ENCODE measurements at places on chromosomes 6 and 20.
A peak's percentile ranks its signal among the peaks of the same experiment; 100 is the strongest.

DNA sequence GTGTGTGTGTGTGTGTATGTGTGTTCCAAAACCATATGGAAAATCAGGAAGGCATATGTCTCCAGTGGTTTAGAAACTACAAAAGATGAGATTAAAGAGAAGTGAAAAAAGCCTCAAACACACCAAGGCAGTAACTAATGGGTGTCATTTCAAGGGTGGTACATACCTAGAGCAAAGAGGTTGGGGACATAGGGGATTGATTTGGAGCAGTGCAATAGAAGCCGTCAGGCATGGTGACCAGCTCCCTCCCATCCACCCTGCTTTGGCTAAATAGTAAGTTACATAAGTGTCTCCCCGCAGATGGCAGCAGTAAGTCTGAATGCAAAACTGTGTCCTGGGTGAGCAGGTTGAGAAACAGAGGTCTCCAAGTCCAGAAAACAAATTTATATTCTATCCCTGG, 10.4 kb upstream of the ELMO2 start:
- no peak for DNase-seq

GRCh38 chr6:54282186-54282585, 26.1 kb upstream of the TINAG start:
- no peak for DNase-seq

GRCh38 chr6:41578217-41579087, 32.3 kb downstream of the FOXP4 start:
- DNase-seq, result no peak

DNA sequence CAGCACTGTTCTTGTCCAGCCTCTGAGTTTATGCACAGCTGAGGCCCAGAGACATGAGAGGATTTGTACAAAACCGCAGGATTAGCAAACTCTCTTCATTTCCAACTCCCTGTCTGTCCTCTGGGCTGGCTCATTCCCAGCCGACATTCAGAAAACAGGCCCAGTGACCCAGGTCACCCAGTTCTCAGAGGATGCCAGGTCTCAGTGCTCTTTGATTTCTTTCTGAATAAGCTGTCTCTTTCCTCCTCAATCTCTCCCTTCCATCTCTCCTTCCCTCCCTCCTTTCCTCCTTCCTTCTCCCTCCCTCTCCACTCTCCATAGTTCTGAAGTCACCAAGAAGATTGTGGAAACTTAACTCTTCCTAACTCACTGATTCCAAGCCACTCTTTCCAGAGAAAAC, 372.7 kb upstream of the SULF2 start:
- no peak for DNase-seq

GRCh38 chr20:17896193-17896723, 72.3 kb downstream of the SNX5 start:
- DNase-seq, result no peak

DNA sequence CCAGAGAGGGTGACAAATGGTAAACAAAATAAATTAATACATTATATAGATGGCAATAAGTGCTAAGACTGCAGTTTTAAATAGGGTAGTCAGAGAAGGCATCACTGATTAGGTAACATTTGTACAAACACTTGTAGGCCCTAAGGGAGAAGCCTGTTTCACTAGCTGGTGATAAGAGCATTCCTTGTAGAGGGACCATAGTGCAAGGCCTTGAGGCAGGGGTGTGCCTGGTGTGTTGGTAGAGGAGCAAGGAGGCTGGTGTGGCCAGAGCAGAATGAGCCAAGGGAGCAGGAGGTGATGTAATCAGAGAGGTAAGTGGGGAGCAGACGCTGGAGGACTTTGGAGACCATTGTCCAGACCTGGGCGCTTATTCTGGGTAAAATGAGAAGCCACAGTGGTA, 70.7 kb downstream of the ANKRD6 start:
- no peak for DNase-seq

DNA sequence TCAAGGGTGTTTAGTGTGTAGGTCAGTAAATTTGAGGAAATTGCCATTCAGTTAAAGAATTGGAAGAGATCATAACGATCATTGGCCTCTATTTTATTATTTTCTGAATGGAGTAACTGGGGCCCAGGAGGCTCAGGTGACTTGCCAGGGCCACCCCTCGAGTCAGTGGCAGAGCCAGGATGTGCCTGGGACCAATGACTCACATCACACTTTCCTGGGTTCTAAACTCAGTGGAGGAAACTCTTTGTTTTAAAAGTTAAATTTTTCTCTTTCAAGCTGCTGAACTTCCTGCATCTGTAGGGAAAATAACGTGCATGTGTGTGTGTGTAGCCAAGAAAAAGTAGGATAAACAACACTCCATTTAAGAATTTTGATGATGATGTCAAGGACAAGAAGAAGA, 135.5 kb downstream of the MYLK4 start:
- no peak for DNase-seq

DNA sequence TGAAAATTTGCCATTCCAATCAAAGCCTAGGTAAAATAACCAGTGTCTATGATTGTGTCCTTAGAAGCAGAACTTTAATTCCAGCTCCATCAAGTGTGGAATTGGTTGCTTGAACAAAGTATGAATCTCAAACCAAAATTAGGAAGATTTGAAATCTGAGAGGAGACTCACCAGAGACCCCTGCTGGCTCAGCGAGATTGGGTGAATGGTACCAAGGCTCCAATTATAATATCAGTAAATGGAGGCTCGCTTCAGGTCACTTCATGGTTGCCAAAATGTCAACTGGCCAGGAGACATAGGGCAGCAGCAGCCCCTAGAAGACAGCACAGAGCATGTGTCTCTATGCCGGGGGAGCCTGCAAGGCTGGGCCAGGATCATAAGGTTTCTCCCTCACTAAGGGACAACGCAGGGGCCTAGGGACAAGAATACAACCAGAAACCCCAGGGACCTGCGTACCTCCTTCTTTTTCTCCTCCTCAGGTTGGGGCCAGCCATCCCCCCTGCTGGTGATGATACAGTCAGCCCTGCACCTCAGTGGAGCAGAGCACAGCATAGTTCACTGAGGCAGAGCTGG, 14.0 kb downstream of the RBL1 start:
- no peak for DNase-seq

DNA sequence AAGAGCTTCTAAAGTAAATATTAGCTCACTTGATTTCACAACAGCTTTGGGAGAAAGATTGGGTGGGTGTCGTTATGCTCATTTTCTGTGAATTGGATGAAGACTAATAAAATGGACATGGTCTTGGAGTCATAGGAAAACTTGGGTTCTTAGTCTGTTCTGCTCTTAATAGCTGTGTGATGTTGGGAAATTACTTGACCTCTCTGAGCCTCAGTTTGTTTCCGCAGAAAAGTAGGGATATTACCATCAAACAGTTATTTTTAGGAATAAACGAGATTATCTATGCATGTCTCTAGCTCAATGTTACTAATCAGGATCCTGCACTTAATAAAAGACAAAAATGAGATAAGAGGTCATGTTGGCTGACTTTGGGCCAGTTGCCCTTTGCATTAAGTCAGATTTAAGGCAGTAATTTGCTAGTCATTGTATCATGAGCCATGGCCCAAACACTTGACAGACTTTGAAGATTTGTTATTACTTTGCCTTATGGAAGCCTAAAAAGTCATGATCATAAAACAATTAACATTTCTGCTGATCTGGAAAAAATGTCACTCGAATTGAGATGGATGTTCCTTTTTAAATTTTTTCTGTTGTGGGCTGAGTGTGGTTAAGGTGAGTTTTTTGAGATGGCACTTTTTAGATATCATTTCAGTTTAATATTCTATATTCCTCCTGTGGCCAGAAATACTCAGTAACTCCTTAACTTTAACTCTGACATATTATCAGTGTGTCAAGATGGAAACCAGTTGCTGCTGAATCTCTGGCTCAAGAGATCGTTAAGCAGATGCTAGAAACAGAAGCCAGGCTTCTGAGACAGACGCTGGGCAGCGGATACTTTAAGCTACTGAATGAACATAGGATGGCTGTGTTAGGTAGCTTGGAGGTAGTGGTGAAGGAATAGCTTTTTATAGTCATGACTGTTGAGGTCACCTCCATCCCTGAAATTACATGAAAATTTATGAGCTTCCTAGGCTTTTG, 291.6 kb downstream of the PHF3 start:
- no peak for DNase-seq

- DNase-seq, result no peak
Measured at GRCh38 chr6:134826889-134827737, 122.8 kb downstream of the ALDH8A1 start.

- no peak for DNase-seq
Measured at GRCh38 chr6:75296811-75297779, 12.5 kb upstream of the TMEM30A start.

DNA sequence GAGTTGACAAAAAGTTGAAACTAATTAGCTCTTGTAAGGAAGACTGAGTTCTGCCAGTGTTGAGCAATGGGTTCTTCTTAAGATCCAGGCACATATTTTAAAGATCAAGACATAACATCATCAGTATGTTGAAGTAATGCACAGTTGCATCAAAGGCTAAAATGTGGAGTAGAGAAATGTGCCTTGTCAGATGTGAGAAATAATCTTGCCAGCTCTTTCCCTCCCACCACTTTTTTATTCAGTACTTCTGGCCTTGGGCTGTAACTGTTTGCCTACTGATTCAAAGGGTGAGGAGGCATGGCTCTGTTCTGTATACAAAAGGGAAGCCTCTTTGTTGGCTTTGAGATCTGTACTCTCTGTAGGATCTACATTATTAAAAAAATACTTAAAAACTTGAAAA, 13.1 kb downstream of the PKIB start:
- no peak for DNase-seq

DNA sequence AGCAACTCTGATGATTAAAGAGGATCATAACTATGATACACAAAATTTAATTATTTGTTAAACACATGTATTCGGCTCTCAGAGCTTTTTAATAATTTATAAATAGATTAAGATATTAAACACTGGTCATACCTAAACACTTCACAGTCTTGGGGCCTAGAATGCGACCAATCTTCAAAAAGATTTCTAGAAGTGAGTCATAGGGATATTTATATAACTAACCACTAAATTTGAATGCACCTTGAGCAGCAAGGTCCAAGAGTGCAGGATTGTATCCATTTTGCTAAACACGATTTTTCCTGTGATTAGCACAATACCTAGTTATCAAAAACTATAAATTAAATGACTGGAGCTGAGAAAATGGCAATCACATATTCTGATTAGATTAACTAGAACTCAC, 709.3 kb downstream of the EPHA7 start:
- no peak for DNase-seq

DNA sequence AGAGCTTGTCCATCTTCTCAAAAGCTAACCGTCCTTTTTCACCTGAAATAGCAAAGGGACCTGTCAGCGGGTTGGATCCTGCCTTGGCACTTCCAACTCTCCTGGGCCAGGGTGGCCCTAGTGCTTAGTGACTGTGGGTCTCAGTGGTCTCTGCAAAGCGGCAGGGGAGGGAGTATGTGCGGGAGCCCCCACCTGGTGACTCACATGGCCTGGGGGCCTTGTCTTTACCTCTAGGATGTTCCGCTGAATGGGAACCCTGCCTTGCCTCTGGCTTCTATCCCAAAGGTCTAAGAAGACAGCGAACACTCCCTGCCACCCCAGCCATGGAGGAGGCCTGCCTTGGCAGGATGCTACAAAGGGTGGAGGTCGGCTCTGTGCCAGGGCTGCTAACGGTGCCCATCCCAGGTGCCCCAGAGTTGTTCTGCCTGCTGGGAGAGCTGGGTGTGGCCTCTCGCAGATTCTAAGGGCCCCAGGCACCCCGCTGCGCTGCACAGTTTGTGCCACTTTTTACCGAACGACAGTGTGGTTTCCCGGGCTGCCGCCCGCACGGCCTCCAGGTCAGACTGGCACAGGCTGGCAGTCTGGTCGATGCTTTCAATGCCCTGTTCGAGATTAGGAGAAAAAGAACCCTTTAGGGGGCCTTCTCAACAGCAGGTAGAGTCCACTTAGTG, 77.2 kb downstream of the PTPN1 start:
- DNase-seq, result no peak

- DNase-seq, result no peak
Measured at GRCh38 chr20:438571-439469, 23.5 kb downstream of the TBC1D20 start.

DNA sequence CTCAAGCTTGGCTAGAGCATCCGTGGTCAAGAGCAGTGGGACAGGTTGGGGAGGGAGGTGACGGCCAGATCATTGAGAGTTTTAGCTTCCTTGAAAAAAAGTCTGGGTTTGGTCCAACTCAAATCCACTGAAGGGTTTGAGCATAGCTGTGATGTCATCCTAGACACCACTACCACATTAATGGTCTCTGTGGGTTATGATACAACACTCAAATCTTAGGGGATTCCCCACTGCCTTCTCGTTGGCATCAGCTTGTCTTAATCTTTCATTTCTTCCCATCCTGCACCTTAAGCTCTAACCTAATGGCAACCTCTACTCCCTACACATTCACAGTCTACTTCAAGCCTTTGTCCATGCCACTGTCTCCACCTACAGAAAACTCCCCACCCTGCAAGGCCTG, 77.3 kb downstream of the BMP6 start:
- no peak for DNase-seq

DNA sequence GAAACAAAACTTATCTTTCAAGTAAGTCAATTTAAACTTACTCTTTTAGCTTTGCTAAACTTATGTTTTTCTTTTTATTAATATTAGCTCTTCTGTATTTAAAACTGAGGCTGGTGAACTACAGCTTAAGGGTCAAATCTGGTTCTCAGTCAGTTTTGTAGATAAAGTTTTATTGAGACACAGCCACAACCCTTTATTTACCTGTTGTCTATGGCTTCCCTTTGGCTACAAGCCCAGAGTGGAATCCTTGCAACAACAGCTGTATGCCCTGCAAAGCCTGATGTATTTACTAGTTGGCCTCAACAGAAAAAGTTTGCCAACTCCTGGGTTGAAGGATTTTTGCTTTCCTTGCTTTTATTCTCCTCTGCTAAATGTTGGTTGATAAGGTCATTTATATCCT, 491.4 kb upstream of the RNF217 start:
- no peak for DNase-seq

DNA sequence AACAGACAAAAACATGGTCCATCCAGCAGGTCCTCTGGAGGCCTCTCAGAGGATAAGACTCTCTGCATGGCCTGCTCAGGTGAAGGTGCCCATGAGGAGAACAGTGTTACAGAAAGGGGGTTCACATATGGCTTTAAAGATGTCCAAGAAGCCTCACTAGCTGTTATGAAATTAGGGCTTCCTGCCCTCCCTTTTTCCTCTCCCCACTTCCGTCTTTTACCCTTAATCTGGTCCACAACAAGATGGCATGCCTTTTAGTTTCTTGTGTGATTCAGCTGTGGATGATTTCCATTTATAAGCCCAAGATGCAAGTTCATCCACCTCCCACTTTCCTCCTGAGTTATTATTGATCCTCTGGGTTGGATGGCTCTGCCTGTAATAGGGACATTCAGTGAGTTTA, 14.0 kb downstream of the GCNT2 start:
- no peak for DNase-seq

DNA sequence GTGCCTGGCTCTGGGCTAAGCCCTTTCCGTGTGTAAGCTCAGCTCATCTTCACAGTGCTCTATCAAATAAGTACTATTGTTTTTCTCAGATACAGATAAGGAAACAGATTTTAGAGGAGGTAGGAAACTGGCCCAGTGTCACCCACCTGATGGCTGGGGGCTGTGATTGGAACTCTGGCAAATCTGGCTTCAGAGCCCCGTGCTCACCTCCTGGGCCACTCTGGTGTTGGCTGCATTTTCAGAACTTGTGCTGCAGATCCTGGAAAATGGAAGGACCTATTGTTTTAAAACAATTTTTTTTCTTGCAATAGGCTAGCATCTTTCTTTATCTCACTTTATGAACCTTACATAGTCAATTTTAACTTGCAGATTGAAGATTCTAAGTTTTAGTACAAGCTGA, 5.7 kb downstream of the STX16 start:
- no peak for DNase-seq

GRCh38 chr20:58623579-58624473, 27.3 kb upstream of the STX16 start:
- peak; percentile 75 for DNase-seq

GRCh38 chr6:150635906-150636514, 36.3 kb downstream of the PLEKHG1 start:
- DNase-seq, result no peak

All from right forelimb (tissue), 1 donor.